Right hindlimb (tissue), 1 donor: ENCODE measurements at places on chromosomes 2 and 18.
A peak's percentile ranks its signal among the peaks of the same experiment; 100 is the strongest.

DNA sequence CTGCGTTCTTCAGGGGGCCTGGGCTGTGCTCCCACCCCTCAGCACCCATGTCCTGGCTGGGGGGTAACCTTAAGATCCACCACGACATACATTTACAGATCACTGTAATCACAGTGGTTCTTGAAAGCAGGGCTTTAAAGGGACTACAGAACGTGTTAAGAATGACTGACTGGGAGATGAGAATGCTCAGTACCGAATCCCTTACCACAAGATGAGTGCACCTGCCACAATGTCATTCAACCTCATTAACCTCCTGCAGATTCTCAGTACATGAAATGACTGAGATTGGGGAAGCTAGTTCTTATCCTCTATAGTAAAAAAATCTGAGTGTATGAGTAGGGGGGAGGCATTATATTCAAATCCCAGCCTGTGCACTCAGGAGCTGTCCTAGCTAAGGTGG lies 10.5 kb upstream of the PIEZO2 start:
- no peak for DNase-seq

GRCh38 chr18:24118750-24119577 lies 19.9 kb upstream of the CABYR start:
- peak; percentile 68 for DNase-seq

GRCh38 chr2:18961991-18962421 lies 372.6 kb upstream of the NT5C1B start:
- DNase-seq: no peak

- no peak for DNase-seq
Measured at GRCh38 chr18:10041180-10041579, 127.4 kb downstream of the VAPA start.

DNA sequence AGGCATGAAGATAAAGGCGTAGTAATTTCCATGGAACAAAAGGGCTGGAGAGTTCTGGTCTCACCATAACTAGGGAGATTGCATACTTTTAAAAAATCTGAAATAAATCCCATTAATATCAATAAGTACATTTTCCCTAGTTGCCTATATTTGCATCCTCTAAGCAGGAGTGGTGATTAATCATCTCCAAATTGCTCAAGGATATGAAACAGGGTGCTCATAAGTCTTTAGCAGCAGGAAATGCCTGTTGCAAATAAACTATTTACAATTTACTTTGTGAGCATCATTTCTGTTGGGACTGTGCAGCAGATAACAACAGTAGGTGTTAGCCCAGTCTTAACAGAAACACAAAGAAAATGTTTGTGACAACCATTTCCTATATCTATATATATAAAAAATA lies 92.4 kb upstream of the TMEM178A start:
- no peak for DNase-seq

DNA sequence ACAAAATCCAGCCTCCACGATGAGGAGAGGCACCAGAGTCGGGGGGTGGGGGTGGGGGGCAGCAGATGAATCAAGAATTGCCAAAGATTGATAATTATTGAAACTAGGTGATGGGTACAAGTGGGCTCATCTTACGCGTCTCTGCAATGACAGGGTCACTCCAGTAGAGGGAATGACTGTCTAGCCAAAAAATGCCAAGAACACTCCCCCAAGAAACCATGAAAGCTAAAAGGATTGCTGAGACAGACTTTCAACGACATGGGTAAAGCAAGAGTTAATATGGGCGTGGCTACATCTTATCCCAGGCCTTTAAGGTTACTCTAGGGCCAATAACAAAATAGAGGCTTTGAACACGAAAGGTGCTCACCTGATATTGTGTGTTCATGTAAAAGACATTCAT lies 86.5 kb downstream of the STK39 start:
- no peak for DNase-seq

- DNase-seq: no peak
Measured at GRCh38 chr2:240127911-240128607, 8.0 kb downstream of the COPS9 start.

DNA sequence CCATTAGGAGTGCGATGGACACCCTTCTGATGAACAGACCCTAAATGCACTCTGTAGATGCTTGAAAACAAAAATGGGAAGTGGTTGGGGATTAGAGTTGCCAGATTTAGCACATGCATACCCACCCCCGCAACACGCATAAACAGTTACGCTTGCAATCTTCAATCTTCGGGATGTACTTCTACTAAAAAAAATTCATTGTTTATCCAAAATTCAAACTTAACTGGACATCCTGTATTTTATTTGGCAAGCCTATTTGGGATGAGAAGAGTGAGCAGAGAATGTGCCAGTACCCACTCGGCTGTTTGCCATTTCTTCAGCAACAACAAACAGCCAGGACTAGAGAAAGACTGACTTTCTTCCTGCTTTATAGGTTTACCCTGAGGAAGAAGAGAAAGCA lies 18.4 kb downstream of the KIAA2012 start:
- DNase-seq: no peak

DNA sequence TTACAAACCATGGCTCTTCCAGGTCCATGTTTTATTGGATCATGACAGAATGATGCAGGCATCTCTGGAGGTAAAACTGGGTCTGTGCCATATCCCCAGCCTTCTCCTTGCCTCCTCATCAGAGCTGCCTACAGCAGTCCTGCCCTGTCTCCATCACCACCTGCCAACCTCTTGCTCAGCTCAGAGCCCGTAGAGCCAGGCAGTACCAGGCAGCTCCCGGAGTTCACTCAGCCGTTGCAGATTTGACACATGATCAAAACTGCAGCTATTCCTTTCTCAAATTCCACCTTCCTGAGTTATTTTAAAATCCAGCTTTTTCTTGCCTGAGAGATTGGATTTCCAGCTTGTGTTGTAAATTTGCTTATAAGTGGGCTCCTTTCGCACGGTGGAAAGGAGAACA lies 218.2 kb upstream of the CELF4 start:
- no peak for DNase-seq

DNA sequence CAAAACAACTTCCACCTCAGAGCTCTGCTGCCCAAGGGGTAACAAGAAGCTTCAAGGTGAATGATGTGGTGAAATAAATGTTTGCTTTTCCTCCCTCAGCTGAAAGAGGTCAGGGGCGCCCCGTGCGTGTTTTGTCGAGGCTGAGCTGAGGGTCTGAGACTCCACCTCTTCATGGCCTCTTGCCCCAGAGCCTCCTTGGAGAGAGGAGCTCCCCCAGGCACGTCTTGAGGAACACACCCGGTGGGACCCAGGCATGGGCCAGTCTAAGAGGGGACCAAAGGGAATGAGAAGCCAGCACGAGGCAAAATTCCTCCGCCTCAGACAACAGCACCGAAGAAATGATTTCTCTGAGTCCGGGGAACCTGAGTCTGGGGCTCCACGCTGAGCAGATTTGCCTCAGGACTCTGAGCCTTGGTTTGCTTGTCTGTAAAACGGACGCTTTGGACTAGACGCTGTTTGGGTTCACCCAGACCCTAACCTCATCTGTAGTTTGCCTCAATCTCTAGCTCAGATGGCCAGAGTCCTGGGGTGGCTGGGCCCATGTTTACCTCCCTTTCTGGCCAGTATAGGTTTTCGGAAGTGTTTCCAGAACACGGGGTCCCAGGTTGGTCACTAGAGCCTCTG lies 56.4 kb upstream of the ODC1 start:
- DNase-seq: no peak

- DNase-seq: no peak
Measured at GRCh38 chr2:111216811-111217652, 96.3 kb downstream of the BCL2L11 start.

DNA sequence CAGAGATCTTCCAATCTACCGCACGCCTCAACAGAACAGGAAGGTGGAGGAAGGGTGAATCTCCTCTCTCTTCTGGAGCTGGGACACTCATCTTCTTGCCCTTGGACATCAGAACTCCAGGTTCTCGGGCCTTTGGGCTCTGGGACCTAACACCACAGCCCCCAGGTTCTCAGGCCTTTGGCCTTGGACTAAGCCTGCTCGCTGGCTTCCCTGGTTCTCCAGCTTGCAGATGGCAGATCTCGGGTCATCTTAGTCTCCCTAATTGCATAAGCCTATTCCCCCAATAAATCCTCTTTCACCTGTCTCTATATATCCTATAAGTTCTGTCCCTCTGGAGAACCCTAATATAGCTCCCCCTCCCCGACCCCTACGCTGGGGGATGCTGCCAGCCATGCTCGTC lies 14.8 kb downstream of the HS6ST1 start:
- DNase-seq: no peak
